Tibial artery (tissue), 4 donors: ENCODE measurements at places on chromosomes 4 and X.

DNA sequence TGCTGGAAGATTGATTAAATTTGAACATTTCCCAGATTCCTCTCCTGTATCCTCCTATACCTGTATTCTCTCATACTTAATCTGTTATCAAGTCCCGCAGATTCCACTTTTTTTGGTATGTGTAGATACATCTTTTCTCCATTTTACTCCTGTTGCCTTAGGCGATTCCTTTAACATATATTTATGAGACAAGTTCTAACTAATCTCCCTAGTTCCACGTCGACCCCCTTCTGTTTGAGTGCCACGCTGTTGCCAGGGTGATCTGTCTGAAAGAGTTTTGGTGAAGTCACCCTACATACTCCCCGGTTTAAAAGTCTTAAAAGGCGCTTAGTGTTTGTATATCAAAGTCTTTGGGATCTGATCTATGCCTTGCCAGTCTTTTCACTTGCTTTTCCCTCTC is 2.4 kb downstream of the HNRNPH2 start:
- DNase-seq: no peak

GRCh38 chrX:130997314-130997713 is 60.8 kb upstream of the ARHGAP36 start:
- no peak for DNase-seq

DNA sequence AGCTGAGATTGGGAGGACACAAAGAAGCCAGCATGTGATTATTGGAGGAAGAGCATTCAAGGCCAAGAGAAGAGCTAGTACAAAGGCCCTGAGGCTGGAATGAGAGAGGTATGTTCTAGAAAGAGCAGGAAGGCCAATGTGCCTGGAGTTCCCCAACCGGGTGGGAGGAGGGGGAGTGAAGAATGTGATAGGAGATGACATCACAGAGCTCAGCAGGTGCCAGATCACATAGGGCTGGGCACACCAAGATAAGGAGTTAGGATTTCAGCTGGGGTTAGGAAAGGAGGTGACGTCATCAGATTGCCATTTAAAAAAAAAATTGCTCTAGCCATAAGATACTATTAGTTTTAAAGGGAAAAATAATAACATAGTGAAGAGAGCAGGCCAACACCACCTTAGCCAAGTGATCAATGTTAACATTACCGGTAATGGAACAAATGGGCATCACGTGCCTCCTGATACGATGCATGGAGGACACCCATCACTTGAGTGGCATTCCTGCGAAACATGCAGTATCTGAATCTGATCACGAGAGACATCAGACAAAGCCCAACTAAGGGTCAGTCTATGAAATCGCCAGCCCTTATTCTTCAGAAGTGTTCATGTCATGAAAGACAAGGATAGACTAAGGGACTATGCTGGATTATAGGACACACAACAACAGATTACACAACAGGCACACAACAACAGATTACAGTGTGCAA is 344.3 kb downstream of the BCOR start:
- no peak for DNase-seq

GRCh38 chr4:186586205-186586604 is 30.8 kb upstream of the MTNR1A start:
- no peak for DNase-seq

DNA sequence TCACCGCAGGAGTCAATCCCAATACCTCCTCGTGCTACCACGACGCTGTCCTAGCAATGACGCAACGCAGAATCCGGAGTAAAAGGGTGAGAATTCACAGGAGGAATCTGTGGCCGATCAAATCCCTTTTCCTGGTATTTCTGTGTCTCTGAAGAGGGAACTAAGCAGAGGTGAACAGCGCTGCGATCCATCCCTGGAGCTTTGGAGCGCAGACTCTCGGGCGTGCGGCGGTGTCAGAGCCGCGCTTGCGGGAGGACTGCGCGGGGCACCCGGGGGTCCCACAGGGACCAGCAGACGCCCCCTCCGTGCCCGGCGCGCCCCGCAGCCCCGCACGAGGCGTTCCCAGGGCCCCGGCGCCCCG is 17.2 kb upstream of the ZNF718 start:
- no peak for DNase-seq

GRCh38 chr4:10584042-10584441 is 100.5 kb downstream of the CLNK start:
- no peak for DNase-seq

GRCh38 chr4:160217352-160217751 is 1114.5 kb downstream of the RAPGEF2 start:
- DNase-seq: no peak
